Activated CD4-positive, alpha-beta T cell treated with anti-CD3 and anti-CD28 coated beads for 36 hours (primary cell): ENCODE measurements at places on chromosomes 5 and 9. TPM values are rescaled to one million over a fixed set of nuclear protein-coding genes. Genes with fewer than 3 reads are reported as not detected.

The TIFAB gene
- not detected for total RNA-seq

The TMEM267 gene
- total RNA-seq, result 15.7 TPM

The WDR38 gene
- not detected for total RNA-seq

The MARCHF3 gene
- 3.6 TPM for total RNA-seq

The SPINK4 gene
- not detected for total RNA-seq

The NEUROG1 gene
- total RNA-seq, result not detected

The PTGER4 gene
- total RNA-seq, result 91.2 TPM

GRCh38 chr9:110429453-110429852, 91.8 kb upstream of the TXNDC8 start:
- DNase-seq, result no peak

DNA sequence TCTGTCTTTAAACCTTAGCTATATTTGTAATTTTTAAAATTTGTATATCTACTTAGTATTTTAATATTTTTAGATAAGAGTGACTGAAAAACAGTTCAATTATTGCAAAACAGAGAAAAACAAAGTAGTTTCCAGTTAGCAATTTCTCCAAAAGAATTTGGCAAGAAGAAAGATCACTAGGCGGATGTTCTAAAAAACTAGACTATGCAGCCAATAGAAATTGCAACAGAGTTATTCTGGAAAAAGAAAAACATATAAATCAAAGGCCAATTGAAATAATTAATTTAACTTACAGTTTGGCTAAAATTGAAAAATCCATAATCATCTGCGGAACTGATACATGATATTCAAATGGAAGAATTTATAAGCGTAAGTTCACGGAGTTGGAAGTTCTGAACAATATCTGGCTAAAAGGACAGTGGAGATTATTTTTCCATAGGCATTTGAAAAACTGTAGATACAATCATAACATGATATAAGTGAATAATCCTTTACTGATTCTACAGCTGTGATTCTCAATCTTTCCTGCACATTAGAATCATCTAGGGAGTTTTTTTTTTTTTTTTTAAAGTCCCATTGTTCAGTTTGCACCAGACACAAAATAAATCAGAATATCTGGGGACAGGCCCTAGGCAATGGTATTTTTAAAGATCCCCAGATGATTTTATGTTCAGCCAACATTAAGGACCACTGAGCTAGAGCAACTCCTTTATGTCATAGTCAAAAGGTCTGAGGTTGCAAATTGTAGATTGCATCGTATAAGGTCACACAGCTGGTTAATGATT, 605.1 kb upstream of the DAB2 start:
- DNase-seq, result no peak

- DNase-seq, result no peak
Observed at GRCh38 chr5:14716755-14717752, 52.5 kb downstream of the OTULIN start.

DNA sequence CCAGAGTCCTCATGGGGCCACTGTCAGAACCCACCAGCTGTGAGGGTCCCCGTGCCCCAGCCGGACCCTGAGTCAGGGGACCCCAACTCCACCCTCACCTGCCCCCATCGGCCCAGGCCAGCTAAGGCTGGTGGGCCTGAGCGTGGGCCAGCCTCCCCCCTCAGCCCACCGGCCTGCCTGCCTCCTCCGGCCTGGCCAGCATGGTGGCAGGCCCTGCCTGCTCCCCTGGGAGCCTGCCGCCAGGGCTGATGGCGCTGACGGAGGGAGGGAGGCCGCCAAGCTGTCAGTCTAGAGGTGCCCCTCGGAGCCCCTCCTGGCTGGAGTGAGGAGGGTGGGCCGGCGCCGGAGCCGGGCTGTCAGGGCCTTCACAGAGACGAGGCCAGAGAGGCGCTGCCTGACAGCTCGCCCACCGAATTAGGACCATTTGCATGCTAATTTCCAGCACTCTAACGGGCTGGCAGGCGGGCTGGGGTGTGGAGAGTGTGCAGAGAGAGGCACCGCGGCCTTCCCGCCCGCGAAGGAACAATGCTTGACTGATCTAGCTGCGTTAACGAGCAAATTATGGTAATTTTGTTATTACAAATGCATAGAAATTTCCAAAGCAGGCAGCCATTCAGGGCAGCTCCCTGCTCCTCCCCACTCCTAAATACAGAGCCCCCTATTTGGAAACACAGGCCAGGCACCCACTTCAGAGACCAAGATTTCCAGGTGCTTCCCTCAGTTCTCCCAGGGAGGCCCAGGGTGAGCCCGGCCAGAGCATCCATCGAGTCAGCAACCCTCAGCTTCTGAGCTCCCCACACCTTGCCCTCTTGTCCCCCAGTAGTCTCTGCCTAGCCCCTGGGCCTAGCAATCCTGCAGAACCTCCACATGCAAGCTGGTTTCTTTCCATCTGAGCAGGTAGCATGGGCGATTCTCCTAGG, 169.3 kb downstream of the PAX5 start:
- no peak for DNase-seq

DNA sequence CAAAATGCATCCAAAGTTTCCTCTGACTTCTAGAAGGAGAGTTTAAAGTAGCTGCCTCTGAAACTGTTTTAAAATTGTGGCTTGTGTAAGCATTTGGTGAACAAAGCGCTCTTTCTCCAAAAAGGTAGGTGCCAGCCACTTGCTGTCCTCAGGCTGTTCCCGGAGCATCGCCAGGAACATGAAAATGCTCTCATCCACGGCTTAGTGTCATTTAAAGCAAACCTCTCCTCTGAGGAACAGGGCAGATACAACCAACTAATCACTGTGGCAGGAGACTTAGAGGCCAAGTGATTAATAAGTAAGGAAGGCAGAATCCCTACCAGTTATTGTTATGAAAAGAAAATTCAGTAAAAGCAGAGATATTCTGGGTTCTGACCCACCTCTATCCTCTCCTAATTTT, 165.6 kb downstream of the DCP2 start:
- DNase-seq, result no peak

DNA sequence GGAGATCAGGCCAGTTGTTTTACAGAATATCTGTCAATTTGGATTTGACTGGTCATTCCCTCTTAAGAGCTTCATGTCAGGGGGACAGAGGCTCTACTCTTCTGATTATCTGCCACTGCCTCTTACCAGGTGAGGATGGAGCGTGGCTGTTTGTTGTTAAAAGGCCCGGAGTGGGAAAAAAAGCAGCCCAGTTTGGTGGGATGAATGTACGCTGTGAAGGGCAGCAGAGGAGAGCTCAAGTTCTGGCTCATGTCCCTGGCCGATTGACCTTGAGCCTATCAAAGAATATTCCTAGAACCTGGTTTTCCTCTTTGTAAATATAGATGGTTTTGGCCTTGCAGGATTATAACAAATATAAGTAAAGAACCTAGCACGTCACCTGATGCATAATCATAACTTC, 16.3 kb upstream of the SHB start:
- no peak for DNase-seq

GRCh38 chr9:91845879-91846278, 104.1 kb downstream of the ROR2 start:
- DNase-seq, result no peak

GRCh38 chr9:135267191-135267809, 179.8 kb downstream of the OLFM1 start:
- DNase-seq, result no peak

GRCh38 chr9:15909297-15909696, 356.5 kb downstream of the CCDC171 start:
- DNase-seq, result no peak

- no peak for DNase-seq
Observed at GRCh38 chr9:19785230-19785629, 3.6 kb downstream of the SLC24A2 start.

GRCh38 chr9:112403614-112404201, 23.8 kb downstream of the HSDL2 start:
- DNase-seq, result no peak

- no peak for DNase-seq
Observed at GRCh38 chr5:161545344-161546094, 1.0 kb downstream of the GABRB2 start.

- DNase-seq, result no peak
Observed at GRCh38 chr5:77843570-77844372, 67.6 kb upstream of the TBCA start.

GRCh38 chr9:126504086-126504976, 109.4 kb upstream of the LMX1B start:
- no peak for DNase-seq

- DNase-seq, result no peak
Observed at GRCh38 chr5:90638878-90639277, 80.3 kb downstream of the ADGRV1 start.

GRCh38 chr9:99561509-99561917, 260.2 kb upstream of the NR4A3 start:
- DNase-seq, result no peak

- DNase-seq, result no peak
Observed at GRCh38 chr5:177604656-177605055, 4.7 kb downstream of the B4GALT7 start.

- DNase-seq, result no peak
Observed at GRCh38 chr5:17069995-17070511, 134.0 kb upstream of the MYO10 start.

- no peak for DNase-seq
Observed at GRCh38 chr9:126775926-126776325, 28.9 kb upstream of the ZBTB43 start.
